NCI-H524 (cell line): ENCODE measurements at places on chromosomes 11 and 22.

DNA sequence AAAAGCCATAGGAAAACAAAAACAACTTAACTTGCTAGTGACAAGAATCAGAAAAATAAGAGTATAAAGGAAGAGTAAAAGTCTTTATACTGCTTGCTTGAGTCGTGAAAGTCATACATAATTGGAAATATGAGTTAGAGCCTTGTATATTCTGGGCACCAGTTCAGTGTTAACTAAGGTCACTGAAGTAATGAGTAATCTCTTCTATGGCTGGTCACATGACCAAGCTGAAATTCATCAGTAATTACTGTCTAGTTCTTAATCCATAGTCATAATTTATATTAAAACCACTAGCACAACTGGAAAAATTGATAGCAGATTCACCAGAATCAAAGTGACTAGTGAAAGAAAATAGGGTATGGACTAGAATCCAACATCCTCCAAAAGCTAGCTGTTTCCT lies 84.4 kb upstream of the SLC5A12 start:
- no peak for DNase-seq

DNA sequence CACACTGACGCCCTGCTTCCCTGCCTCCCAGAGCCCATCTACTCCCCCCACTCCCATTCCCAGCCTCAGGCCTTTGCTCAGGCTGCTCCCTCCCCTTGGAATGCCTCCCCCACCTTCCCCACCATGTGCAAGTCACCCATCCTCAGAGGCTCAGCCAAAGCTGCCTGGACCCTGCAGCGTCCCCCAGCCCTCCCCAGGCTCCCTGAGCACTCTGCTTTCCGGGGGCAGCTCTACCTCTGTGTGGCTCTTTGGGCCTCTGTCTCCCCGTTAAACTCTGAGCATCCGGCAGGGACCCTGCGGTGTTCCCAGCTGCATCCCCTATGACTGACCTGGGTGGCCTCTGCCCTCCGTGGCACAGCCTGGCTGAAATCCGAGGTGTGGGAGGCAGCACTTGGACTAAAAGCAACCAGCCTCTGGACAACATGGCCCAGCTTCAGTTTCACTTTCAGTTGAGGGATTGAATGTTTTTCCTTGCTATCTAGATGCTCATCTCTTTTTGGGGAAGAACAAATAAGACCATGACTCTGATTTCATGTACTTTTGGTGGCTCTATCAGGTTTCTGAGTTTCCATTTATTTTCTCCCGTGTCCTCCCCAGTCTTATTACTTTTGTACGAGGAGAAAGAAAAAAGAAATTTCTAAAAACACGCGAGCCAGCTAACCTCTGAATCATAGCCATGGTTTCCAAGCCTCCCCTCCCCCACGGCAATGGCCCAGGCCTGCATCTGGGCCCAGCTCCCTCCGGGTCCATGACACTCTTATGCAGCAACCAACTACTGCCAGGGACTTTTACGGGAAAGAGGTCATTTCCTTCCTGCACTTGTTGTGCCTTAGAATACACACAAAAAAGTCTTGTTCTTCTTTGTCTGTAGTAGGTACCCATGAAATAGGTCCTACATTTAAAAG lies 3.8 kb downstream of the APOL3 start:
- no peak for DNase-seq

DNA sequence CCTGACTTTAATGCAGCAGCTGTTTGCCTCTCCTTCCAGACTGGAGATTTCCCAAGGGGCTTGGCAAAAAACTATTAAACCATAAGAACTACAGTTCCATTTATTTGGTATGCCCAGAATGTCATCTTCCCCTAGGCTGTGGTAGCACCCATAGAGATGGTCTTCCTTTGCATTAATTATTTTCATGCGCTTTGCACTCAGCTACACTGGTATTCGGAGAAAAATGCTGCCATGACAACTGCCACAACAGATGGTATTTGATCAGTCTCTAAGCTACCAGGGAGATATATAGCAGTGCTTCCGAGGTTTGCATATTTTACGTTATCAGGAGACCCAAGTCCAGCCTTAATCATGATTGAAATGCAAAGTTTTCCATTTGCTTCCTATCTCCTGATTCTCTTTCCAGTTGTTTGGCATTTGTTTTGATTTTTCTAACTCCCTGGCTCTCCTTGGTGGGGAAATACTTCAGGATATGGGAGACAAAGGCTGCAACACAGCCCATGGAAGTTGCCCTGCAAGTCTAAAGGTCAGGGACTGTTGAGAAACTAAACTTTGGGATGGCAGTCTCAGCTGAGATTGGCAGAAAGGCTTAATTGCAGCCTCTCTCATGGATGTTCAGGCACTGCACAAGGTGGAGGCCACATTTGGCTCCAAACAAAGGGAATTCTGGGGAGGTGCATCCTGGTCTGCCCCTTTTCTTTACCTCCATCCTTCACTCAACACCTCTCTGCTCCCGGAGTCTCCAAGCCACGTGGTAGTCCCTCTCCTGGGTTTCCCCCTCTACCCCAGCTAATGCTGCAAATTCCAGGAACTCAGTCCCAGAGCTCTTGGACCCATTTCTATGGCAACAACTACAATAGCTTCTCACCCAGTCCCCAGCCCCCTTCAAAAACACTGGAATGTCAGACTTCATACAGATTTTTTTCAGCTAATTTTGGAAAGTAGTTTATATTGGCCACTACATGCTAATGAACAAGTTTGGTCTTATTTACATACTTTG lies 151.8 kb downstream of the NAV2 start:
- DNase-seq, result peak; percentile 66

- DNase-seq, result no peak
Observed at GRCh38 chr11:120289426-120289825, 35.7 kb upstream of the TLCD5 start.

DNA sequence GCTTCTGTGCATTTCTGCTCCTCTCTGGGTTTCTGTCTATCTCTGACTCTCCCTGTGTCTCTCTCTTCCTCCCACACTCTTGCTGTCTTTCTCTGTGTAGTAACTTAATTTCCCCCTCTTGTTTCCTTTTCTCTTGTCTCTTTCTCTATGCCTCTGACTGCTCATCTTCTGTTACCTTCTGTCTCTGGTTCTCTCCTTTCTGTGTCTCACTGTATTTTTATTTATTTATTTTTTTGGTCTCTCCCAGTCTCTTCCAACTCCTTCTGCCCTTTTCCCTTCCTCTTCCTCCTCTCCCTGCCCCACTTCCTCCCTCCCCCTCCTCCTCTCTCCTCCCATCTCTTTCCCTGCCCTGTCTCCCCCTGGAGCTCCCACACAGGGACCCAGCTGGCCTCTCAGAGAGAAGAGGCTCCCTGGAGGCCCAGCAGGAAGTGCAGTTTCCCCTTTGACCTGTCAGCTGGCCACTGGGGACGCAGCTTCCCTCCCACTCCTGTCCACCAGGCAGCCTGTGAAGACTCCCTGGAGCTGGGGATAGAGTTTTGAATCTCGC lies 38.3 kb upstream of the MYH9 start:
- peak; percentile 51 for DNase-seq

- DNase-seq, result no peak
Observed at GRCh38 chr11:108938604-108939003, 273.7 kb downstream of the DDX10 start.
